ENCODE measurements at places on chromosomes 7 and 10. TPM values are rescaled to one million over a fixed set of nuclear protein-coding genes. Genes with fewer than 3 reads are reported as not detected.

GRCh38 chr7:79293655-79294142 lies 159.8 kb downstream of the MAGI2 start:
- peak; percentile 63 for DNase-seq

GRCh38 chr10:43765516-43765915 lies 116.8 kb upstream of the ZNF32 start:
- no peak for DNase-seq

DNA sequence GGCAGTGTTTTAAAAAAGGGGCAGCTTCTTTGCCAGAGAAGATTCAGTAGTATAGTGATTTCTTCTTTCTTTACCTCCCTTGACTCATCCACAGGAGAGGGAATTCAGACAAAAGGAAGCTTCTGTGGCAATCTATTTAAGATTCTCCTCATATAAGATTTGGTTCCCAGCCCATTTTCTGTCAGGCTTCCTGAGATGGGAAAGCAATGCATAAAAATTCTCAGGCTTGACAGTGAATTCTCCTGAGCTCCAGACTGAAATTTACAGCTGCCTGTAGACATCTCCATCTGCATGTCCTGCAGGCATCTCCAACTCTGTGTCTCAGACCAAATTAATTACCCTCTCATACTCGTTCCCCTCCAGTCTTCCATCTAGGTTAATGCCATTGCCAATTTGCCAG lies 72.8 kb downstream of the TSPAN12 start:
- no peak for DNase-seq

DNA sequence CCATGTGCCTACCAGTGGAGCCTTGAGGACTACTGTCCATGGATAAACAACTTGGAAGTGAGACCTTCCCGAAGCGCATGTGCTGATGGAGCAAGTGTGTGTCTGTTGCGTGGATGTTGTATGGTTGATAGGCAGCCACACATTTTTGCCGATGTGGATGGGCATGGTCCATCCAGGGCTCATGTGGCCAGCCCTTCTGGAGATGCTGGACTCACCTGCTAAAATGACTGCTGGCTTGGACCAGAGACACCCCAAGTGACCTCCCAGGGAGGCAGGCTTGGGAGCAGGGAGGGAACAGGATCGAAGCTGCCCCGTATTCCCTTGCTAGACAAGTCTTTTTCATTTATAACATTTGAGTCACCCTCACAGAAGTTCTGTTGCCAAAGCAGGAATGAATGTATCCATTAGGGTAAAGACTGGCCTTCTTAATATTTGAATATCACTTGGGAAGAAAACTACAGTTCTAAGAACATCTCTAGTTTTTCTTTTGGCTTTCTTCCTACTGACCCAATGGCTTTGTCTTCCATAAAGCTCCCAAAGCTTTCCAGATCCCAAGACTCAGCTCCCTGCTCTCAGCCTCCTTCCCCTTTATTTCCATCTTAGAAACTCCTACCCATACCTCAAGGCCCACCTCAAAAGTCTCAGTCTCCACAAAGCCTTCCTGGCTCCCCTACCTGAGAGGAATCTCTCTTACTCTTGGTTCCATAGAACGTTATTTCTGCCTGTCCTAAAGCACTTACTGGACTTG lies 3.0 kb downstream of the PTPRE start:
- DNase-seq = no peak

The KCP gene
- 1.6 TPM for total RNA-seq

GRCh38 chr10:9149134-9149533 lies 1094.6 kb downstream of the GATA3 start:
- DNase-seq = no peak

GRCh38 chr7:142798451-142799436 lies 28.0 kb downstream of the PRSS2 start:
- no peak for DNase-seq

The POP7 gene
- total RNA-seq = 17.8 TPM

The SLC25A40 gene
- total RNA-seq = 6.9 TPM

The RNF133 gene
- total RNA-seq = 0.54 TPM

- DNase-seq = no peak
Measured at GRCh38 chr7:2723138-2723850, 35.3 kb downstream of the AMZ1 start.

DNA sequence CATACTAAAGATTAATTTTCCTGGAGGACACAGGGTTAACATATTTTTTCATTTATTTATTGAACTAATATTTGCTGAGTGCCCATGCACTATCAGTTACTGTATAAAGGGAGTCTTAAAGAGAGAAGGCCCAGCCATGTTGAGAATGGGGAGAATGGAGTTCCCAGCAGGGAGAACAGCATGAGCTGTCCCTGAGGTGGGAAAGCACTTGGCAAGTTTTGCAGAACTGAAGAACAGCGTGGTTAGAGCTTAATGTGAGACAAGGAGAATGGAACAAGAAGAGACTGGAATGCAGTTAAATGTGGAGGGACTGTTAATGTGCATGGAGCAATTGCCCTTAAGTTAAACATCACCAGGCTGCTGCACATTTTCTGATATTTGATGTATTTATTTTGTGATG lies 435.4 kb downstream of the SUGCT start:
- DNase-seq = no peak

DNA sequence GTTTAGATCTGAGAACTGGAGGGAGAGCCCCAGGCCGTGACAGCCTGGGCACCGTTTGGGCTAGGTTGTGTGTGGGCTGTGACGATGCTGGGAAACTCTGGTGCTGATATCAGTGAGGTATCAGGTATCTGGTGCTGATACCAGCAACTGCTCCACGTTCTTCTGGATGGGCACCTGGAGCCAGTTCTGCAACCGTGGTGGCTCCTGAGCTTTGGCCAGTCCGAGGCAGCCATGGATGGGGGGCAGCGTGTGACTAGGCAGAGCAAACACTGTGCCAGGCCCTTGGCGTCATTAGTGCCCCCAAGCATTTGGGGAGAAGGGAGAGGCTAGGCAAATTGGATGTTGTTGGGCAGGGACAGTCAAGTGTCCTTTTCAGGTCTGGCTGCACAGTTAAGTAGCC lies 57.9 kb downstream of the ZNF467 start:
- DNase-seq = no peak
